ENCODE measurements at places on chromosomes 1 and 21. TPM values are rescaled to one million over a fixed set of nuclear protein-coding genes. Genes with fewer than 3 reads are reported as not detected.

The GPR25 gene
- total RNA-seq: 0.05 TPM

The RIPPLY3 gene
- total RNA-seq: 0.05 TPM

The KRTAP13-2 gene
- total RNA-seq: not detected

GRCh38 chr1:109895720-109896504 lies 14.7 kb upstream of the CSF1 start:
- H3K27ac ChIP-seq: no peak overlapping the region
- no peaks in the 10 kb centered on the region for H3K27me3 ChIP-seq
- DNase-seq: no peak
- peaks cover 18% of the 10 kb centered on the region for H3K4me1 ChIP-seq
- H3K4me3 ChIP-seq: no peak overlapping the region
- no peaks in the 10 kb centered on the region for H3K36me3 ChIP-seq

DNA sequence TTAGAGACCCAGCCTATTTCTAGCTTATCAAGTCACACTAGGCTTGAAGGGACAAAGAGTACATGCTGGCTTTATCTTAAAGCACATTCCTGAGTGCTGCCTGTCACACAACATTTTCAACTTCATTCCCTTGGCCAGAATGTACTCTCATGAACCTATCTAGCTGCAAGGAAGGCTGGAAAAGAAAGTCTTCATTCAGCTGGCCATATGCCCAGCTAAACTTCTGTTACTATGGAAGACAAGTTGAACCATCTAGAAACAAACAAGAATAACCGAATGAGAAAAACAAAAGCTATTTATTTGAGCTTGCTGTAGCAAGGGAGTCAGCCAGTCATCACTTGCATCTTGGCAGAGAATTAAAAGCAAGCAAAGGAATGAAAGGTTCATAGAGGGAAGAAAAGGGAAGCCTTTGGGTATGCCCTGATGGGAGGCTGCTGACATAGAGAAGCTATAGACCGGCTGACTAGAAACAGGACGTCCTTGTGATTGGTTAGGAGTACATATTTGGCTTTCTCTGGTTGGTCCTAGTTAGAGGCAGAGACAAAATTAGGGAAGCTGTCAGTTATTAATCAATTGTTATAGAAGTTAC lies 108.4 kb downstream of the NEK7 start:
- DNase-seq: no peak
- no peak overlapping the region for H3K4me3 ChIP-seq
- H3K27ac ChIP-seq: no peak overlapping the region
- H3K27me3 ChIP-seq: no peaks in the 10 kb centered on the region

The FBXO44 gene
- total RNA-seq: 8.6 TPM

- H3K27ac ChIP-seq: no peak overlapping the region
- DNase-seq: no peak
- H3K4me3 ChIP-seq: no peak overlapping the region
- H3K4me1 ChIP-seq: peaks cover 21% of the 10 kb centered on the region
Measured at GRCh38 chr21:42145569-42146272, 73.2 kb upstream of the ABCG1 start.
